ENCODE measurements at places on chromosomes 5 and 9.

- no peak for DNase-seq
Measured at GRCh38 chr5:80481019-80481893, 6.6 kb upstream of the FAM151B start.

DNA sequence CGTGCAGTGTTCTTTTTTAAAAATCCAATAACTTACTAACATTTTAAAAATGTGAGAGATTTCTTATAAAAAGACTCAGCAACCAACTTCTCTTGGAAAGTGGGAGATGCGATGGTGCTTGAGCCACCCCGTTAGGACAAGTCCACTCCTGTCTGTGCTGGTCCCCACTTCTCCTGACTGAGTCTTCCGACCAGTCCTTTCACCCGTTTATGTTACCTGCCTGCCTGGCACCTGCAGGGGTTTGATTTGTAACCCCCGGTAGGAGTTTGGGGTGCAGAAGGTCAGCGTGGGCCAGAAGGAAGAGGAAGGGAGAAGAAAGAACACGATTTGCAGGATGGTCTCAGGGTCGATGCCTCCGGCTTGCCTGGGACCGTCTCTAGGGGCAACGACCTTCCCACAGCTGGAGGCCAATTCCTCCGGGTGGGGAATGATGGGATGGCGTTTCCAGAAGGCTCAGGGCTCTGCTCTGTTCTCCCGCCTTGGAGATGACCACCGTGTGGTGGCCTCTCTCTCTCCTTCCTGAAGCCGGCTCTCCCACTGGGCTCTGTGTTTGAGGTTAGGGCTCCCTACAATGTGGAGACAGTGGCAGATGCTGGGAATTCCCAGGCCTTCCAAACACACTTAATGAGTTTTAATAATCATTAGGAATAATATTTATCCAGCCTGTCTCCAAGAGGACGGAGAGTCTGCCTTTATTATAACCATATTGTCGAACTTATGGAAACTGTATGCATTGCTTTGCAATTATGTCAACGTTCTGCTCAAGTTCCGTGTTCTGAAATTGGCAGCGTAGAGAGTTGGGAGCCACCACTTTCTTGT is 14.8 kb downstream of the COL27A1 start:
- DNase-seq = no peak

DNA sequence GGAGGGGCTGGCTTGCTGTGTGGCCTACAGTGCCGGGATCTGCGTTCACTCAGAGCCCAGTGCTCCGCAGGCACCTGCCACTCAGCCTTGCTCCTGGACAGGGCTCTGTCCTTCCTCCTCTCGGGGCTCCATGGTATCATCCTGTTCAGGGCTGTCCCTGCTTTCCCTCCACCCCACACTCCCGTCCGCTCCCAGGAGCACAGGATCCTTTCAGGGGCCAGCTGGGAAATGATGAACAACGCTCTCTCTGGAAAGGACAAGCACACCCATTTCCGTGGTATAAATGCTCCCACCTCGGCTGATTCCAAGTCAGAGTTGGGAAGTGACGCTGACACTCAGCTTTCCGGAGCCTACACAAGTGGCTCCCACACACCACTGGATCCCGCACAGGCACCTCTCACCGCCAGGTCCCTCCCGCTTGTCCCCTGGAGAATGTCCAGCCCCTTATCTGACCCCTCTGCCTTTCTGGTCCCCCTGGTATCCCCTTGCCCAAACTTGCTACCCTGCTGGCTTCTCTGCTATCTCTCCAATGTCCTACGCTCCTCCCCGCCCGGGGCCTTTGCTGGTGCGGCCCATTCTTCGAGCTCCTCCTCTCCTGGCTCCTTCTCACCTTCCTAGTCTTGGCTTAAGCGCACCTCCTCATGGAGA is 21.3 kb downstream of the HMCN2 start:
- DNase-seq = no peak

DNA sequence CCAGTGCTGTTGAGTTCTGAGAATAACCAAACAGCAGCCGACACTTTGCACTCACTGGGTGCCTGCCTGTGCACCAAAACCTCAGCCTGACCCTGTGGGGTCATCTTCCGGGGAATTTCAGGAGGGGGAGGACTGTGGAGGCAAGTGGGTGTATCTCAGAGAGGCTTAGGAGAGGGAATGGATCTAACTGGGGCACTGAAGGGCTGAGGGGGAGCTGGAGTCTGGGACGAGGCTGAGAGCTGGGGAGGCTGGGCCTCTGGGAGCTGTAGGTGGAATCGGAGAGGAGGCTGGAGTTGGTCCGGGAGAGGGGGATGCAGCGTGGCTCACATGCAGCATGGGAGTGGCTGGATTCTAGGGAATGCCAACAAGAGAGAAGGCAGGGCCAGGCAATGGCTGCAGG is 14.9 kb upstream of the ASS1 start:
- DNase-seq = no peak

GRCh38 chr5:124053340-124053739 is 541.4 kb downstream of the CSNK1G3 start:
- no peak for DNase-seq

DNA sequence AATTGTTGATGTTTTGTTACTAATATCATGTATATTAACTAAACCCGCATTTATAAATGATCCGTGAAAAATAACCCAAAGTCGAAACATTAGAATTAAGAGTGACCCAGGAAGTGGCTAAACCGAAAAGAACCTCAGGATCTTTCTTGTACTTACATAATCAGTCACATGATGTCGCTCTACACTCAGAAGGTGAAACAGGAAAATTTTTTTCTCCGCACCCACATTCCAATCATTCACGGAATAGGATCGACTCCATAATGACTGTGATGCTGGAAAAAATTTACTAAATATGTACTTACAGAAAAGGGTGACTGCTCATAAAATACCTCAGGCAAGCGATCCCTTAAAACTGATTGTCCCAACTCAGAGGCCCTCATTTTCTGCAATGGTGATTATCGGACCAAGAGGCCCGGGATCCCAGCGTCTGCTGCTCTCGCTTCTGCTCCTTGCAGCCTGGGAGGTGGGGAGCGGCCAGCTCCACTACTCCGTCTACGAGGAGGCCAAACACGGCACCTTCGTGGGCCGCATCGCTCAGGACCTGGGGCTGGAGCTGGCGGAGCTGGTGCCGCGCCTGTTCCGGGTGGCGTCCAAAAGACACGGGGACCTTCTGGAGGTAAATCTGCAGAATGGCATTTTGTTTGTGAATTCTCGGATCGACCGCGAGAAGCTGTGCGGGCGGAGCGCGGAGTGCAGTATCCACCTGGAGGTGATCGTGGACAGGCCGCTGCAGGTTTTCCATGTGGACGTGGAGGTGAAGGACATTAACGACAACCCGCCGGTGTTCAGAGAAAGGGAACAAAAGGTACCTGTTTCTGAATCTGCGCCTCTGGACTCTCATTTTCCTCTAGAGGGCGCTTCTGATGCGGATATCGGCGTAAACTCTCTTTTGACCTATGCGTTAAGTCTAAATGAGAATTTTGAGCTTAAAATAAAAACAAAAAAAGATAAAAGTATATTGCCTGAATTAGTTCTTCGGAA is at the start of gene PCDHA12:
Gene PCDHA12, plus strand, starts transcription at position 224 of the 981 bp plus-strand sequence. Its CDS starts 165 bp downstream, at position 389.
- DNase-seq = no peak

DNA sequence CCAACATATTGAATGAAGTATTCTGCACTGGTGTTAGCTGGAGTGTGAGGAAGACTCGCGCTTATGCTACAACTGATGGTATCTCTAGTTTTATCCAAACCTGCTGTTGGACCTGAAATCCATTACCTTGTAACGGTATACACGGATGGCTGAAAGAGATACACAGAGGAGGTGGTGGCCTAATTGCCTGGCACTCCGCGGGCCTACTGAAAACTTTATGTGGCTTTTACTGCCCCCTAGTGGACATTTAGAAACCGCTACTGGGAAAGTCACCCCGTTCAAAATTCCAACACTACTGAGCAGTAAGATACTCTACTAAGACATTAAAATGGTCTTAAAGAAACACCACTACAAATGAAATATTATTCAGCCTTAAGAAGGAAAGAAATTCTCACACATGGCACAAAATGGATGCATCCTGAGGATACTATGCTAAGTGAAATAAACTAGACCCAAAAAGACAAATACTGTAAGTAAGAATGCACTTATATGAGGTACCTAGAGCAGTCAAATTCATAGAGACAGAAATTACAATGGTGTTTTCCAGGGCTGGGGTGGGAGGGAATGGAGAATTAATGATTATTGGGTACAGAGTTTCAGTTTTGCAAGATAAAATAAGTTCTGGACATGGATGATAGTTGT is 100.4 kb downstream of the TTLL11 start:
- DNase-seq = no peak

- DNase-seq = no peak
Measured at GRCh38 chr9:14097215-14097614, 216.7 kb downstream of the NFIB start.

- no peak for DNase-seq
Measured at GRCh38 chr9:93963969-93964368, 8.8 kb upstream of the BARX1 start.

GRCh38 chr5:94903726-94904125 is 285.3 kb downstream of the SLF1 start:
- no peak for DNase-seq

GRCh38 chr5:133993185-133993936 is 11.4 kb downstream of the VDAC1 start:
- no peak for DNase-seq

GRCh38 chr5:21654556-21654955 is 1198.6 kb downstream of the CDH12 start:
- DNase-seq = no peak

DNA sequence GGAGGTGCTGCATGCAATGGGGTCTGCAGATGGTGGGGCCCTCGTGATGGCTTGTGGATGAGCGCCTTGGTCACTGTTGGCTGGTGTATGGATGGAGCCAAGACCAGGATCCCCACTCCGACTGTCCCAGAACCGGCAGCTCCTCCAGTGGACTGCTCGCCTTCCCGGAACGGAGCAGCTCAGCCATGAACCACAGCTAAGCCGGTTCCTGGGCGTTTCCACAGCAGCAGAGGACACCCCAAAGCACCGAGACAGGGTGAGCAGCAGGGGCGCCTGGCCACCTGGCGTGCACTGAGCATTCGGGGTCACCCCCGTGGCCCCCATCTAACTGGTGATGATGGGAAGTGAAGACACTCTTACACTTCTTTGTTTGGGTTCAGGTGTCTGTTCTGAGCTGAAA is 26.1 kb downstream of the CCDC187 start:
- DNase-seq = no peak

GRCh38 chr5:60891667-60892066 is 47.6 kb upstream of the ELOVL7 start:
- DNase-seq = no peak

DNA sequence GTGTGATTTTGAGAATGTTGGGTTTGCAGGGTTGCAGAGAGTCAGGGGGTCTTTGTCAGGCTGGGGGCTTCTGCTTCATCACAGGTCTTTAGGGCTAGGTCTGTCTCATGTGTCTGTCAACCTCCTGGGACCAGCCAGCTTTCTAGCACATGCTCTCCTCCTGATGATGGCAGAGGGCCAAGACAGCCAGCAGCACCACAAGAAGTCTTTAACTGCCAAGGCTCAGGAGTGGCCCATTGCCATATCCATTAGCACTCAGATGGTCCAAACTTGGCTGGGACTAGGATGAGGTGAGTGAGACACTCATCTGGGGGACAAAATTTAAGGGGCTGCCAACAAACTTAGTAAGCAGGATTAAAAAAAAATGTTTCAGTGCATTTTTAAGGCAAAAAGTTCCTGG is 384.2 kb upstream of the CDH10 start:
- no peak for DNase-seq

DNA sequence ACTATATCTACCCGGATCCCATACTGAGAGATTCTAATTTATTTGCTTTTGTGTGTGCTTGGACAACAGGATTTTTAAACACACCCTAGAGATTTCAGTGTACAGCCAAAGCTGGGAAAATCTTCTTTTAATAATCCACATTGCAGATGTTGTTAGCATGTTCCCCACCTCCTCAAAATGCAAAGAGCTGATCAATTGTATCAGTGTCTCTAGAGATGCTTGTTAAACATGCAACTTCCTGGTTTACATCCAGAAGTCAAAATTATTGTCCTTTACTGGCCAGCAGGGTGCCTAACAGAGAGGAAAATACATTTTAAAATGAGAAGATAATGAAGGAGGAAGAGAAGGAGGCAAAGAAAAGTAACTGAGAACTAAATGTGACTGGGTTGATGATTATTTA is 793.3 kb downstream of the SEMA5A start:
- no peak for DNase-seq

- DNase-seq = no peak
Measured at GRCh38 chr5:57889558-57889957, 406.9 kb upstream of the ACTBL2 start.

- DNase-seq = no peak
Measured at GRCh38 chr5:8033261-8033660, 164.3 kb downstream of the MTRR start.

GRCh38 chr5:55140908-55141665 is 18.9 kb upstream of the GPX8 start:
- no peak for DNase-seq

DNA sequence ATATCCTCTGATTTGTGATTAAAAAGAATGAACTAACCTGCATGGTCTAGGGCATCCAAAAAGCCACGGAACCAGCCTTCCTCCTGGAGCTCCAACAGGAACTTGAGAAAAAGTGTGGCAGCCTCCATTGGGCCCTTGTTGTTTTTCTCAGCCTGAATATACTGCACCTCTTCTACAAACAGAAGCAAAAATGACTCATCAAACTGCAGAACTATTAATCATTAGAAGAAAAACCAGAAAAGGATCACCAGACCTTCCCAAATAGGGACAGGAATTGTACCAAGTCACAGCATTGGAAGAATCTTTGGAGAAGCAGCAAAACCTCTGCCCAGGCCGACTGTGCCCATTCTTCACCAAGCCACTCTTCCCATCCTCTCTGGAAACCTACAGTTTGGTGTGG is 25.2 kb downstream of the RIGI start:
- DNase-seq = no peak

- DNase-seq = no peak
Measured at GRCh38 chr9:134957165-134957944, 39.6 kb upstream of the FCN1 start.

DNA sequence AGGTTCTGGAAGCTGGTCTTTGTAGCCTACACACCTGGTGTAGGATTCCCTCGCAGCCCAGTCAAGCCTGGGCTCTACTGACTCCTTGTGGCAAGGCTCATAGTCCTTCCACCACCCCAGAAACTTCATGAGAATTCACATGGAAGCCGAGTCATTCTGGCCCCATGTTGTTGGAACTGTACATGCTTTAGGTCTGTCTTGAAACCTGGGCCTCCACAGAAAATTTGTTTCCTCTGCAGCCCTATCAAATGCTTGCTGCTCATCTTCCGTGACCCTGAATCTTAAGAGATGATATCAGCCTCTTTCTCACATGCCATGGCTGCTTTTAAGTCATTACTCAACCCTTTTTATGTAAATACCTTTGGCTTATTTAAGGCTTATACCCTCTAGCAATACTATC is 113.4 kb upstream of the GRHPR start:
- no peak for DNase-seq
